Right hindlimb (tissue), 1 donor: ENCODE measurements at places on chromosomes 12 and 14.

GRCh38 chr12:3333583-3333982 lies 157.4 kb upstream of the PRMT8 start:
- no peak for DNase-seq

DNA sequence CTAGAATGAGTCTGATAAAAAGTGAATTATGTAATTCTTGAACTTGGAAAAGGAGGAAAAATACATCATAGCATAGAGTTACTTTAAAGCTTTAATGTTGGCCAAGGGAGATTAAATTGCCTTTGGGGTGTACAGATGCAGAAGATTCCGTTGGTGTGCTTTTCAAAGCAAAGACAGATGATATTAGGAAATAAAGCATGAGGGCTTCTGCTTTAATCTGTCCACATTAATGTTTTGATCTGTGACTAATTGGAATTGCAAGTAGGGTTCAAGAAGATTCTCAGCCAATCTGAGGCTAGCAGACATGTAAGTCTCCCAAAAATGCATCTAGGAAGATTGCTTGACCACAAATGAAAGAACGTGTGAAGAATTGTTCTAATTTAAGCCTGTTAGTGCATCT lies 35.2 kb downstream of the LGR5 start:
- no peak for DNase-seq

GRCh38 chr12:100567945-100568344 lies 5.5 kb upstream of the GAS2L3 start:
- DNase-seq, result no peak

- DNase-seq, result peak; percentile 80
Observed at GRCh38 chr14:68685419-68686204, 107.3 kb downstream of the ZFP36L1 start.
